K562 (cell line): ENCODE measurements at places on chromosomes 3 and 15. TPM values are rescaled to one million over a fixed set of nuclear protein-coding genes. Genes with fewer than 3 reads are reported as not detected.

DNA sequence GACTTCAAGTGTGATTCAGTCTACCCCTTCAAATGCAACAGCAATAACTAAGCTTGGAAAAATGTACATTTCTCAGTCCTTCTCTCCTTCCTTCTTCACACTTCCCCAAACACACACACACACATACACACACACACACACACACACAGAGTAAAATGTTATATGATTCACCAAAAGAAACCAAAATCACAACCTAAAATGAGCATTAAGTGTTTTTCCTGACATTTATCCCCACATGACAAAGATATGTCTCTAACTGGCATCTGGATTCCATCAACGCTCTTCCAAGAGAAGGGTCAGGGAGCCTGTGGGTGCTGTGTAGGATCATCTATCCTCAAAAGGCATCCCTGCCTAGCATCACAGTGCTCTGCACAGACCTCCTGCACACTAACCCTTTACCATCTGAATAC lies 21.0 kb downstream of the PDZRN3 start:
- no peaks in the 10 kb centered on the region for H3K4me1 ChIP-seq
- no peak overlapping the region for H3K4me3 ChIP-seq
- H3K27me3 ChIP-seq: no peaks in the 10 kb centered on the region
- H3K36me3 ChIP-seq: no peaks in the 10 kb centered on the region
- DNase-seq: no peak
- no peak overlapping the region for H3K27ac ChIP-seq

DNA sequence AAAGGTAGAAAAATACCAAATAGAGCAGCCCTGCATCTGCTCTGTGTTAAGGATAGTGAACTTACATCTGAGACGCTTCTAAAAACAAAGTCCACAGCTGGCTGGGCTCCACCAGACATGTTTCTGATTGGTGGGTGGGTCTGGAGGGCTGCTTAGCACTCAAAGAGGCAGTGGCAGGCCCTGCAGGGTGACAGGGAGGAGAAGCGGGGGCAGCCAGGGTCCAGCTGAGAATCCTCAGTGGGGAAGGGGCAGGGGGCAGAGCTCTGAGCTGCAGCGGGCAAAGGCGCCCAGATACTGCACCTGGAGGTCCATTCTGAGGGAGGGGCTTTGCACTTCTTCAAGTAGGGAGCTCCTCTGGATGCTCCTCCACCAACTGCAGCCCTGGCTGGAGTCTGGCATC lies 28.1 kb downstream of the PRR23E start:
- DNase-seq: no peak
- H3K27me3 ChIP-seq: peaks cover 3% of the 10 kb centered on the region; the same call in 1 of the 3 replicates
- no peaks in the 10 kb centered on the region for H3K4me1 ChIP-seq
- H3K27ac ChIP-seq: no peak overlapping the region

DNA sequence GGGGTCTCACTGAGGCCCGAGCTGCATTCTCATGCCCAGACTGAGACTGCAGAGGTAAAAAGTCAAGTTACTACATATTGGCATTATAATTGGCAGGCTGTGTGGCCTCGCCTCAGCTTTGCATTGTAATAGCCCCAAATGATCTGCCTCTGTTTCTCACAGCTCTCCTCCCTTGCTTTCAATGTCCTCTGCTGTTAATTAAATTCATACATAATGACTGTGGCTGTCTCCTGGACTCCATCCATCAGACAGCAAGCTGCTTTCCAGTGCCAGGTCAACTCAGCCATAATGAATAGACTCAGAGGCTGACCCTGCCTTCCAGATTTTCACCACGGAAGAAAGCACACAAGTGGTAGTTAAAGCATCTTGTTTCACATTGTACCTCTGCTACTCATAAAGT lies 7.6 kb upstream of the RTP4 start:
- no peak for DNase-seq
- H3K4me3 ChIP-seq: no peak overlapping the region
- no peaks in the 10 kb centered on the region for H3K36me3 ChIP-seq
- no peak overlapping the region for H3K27ac ChIP-seq

DNA sequence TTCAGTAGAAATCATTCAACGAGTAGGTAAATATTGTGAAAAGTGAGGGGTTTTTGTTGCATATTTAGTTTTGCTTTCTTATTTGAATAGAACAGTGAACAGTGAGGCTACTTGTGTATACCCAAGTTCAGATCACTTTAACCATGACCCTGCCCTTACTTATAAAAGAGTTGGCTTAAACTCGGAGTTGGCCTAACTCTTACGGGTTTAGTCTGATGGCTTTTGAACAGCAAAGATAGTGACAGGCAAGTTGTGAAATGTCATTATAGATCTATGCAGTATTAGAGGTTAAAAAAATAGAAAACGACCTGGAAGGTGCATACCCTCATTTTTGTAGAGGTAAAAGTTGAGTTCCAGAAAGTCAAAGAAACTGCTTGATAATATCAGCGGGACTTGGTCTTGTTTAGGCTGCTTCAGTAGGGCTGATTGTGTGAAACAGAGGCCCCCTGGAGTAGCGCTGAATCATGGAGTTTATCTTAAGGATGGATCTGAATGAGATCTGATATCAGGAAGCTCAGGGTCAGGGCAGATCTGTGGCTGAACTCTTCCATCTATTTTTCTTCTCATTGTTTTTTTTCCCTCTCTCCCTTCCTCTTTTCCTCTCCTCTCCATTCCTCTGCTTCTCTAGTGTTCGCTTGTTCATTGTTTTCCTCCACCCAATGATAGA lies 359.8 kb downstream of the LPP start:
- H3K36me3 ChIP-seq: no peaks in the 10 kb centered on the region
- DNase-seq: no peak
- no peak overlapping the region for H3K27ac ChIP-seq
- H3K27me3 ChIP-seq: no peaks in the 10 kb centered on the region
- H3K4me3 ChIP-seq: no peak overlapping the region

DNA sequence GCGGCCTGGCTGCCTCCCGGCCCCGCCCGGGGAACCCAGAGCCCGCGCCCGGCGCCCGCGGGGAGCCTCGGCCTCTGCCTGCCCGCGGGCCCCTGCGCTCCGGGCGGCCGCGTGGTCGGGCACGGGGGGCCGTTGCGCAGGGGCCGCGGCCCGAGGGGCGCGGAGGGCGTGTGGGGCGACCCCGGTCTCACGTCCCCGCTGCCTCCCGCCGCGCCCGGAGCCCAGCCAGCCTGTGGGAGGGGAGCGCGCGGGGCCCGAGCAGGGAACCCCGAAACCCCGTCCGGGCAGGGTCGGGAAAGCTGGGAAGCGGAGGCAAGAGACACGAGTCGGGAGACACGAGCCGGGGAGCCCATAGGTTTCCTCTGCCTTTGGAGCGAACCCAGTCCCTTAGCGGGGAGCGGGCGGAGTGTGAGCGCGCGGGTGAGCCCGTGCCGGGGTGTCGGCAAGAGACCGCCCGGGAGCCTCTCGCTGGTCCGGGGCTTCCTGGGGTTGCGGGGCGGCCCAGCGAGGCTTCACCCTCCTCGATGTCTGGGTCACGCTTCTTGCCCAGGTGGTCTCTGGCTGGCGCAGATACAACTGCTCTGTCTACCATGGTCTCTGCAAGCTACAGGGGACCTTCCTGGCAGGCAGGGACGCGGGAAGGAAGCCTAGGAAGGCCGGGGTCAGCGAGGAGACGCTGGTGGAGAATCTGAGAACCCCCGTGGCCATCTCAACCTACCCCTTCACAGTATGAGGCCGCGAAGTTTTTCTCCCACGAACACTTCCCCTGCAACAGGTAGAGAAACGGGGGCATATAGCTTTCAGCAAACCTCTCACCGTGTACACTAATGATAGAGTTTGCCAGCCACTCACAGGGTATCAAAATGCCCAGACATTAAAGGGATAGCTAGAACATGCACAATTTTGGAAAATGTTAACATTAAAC lies 586 bp downstream of the LRRK1 start:
- peak overlapping the region; percentile 27 for H3K4me3 ChIP-seq
- DNase-seq: no peak
- H3K36me3 ChIP-seq: no peaks in the 10 kb centered on the region
- H3K4me1 ChIP-seq: peaks cover 20% of the 10 kb centered on the region
- no peak overlapping the region for H3K27ac ChIP-seq

DNA sequence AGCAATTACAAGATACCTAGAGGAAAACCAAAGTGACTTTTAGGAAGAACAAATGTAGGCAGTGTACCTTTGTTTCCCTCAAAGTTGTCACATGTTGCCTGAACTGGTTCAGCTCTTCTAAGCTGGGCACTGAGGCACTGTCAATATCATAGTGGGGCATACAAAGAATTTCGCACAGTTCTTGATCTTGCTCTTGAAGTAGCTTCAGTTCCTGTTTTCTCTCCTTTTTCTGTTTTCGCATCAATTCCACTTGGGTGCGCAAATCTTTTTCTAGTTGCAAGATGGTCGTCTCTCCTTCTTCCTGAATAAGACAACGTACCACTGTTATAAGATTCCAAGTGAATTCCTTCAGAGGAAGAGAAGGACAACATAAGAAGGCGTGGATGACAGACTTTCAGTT lies 12.7 kb downstream of the PRC1 start:
- DNase-seq: no peak
- H3K27ac ChIP-seq: no peak overlapping the region
- H3K4me1 ChIP-seq: no peaks in the 10 kb centered on the region
- no peaks in the 10 kb centered on the region for H3K27me3 ChIP-seq

The BOC gene
- not detected in 2 replicates for total RNA-seq
